ENCODE measurements at places on chromosomes 11 and 22. TPM values are rescaled to one million over a fixed set of nuclear protein-coding genes. Genes with fewer than 3 reads are reported as not detected.
A peak's percentile ranks its signal among the peaks of the same experiment; 100 is the strongest.

GRCh38 chr11:30635401-30635989 is 49.3 kb upstream of the MPPED2 start:
- H3K4me1 ChIP-seq, result no peaks in the 10 kb centered on the region
- H3K27ac ChIP-seq, result no peak overlapping the region
- no peak for DNase-seq
- no peaks in the 10 kb centered on the region for H3K36me3 ChIP-seq

GRCh38 chr11:59801981-59802638 is 8.5 kb downstream of the MRPL16 start:
- peak overlapping the region; percentile 4 for H3K27ac ChIP-seq
- H3K4me1 ChIP-seq, result no peaks in the 10 kb centered on the region
- DNase-seq, result peak; percentile 46
- H3K4me3 ChIP-seq, result no peak overlapping the region
- no peaks in the 10 kb centered on the region for H3K36me3 ChIP-seq
- no peaks in the 10 kb centered on the region for H3K27me3 ChIP-seq

DNA sequence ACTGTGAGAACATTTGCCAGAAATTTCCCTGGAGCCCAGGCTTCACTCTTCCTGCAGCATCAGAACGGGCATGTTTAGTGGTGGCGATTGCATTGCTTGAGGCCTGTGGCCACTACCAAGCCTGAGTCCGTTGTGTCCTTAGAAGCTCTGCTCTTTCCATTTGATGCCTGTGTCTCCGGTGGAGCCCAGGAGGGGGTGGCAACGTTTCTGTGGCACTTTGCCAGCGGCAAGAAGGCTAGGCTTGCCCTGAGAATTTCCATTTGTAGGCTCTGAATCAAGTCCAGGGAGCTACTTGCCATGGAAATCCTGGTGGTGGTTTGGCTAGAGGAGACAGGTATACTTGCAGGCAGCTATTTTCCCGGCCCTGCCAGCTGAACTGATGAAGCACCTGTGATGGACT is 47.1 kb downstream of the ADAMTS8 start:
- no peak overlapping the region for H3K4me3 ChIP-seq
- no peaks in the 10 kb centered on the region for H3K36me3 ChIP-seq
- no peaks in the 10 kb centered on the region for H3K4me1 ChIP-seq
- DNase-seq, result no peak
- H3K27me3 ChIP-seq, result no peaks in the 10 kb centered on the region
- no peak overlapping the region for H3K27ac ChIP-seq

DNA sequence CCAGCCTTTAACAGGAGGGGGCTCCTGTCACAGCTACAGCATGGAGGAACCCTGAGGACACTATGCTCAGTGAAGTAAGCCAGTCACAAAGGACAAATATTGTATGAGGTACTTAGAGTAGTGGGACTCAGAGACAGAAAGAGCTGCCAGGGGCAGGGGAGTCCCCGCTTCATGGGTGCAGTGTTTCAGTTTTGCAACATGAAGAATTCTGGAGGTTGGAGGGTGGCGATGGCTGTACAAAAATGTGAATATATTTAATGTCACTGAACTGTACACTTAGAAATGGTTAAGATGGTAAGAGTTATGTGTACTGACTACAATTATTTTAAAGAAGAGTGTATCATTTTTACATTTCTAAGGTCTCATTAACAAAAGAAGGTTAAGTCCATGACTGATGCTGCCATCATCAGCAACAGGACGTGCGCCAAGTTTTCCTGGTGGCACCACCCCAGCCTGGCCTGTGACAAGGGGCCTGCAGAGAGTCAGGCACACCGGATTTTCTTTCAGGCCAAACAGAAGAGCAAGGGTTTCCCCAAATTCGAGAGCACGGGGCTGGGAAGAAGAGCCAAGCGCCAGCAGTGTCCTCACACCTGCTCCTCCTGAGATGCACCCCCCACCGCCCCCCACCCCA is 22.1 kb downstream of the YPEL1 start:
- H3K27ac ChIP-seq, result no peak overlapping the region
- H3K36me3 ChIP-seq, result no peaks in the 10 kb centered on the region
- DNase-seq, result peak; percentile 32
- H3K27me3 ChIP-seq, result no peaks in the 10 kb centered on the region

DNA sequence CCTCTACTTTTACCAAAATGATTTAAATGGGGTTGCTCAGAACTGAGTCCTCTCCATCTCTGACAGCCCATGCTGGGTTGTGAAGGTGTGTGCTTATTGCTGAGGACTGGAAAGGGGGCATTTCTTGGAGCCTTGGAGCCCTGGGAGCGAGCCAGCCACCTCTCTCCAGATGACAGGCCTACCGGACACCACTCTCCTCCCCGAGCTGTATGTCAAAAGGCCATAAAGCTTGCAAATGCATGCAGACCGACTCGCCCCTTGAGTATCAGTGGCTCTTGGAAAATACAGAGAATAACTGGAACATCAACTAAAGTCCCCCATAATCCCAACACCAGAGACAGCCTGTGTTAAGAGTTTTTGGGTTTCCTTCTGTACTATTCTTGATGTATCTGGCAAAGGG is 67.9 kb upstream of the PITPNB start:
- no peak overlapping the region for H3K27ac ChIP-seq
- H3K4me3 ChIP-seq, result no peak overlapping the region
- peaks cover 23% of the 10 kb centered on the region for H3K36me3 ChIP-seq
- no peaks in the 10 kb centered on the region for H3K27me3 ChIP-seq

The IFITM10 gene
- 59.3 TPM for total RNA-seq

The SYT13 gene
- not detected for total RNA-seq

The NUDT8 gene
- total RNA-seq, result 6.9 TPM

The APOL4 gene
- 5.2 TPM for total RNA-seq

DNA sequence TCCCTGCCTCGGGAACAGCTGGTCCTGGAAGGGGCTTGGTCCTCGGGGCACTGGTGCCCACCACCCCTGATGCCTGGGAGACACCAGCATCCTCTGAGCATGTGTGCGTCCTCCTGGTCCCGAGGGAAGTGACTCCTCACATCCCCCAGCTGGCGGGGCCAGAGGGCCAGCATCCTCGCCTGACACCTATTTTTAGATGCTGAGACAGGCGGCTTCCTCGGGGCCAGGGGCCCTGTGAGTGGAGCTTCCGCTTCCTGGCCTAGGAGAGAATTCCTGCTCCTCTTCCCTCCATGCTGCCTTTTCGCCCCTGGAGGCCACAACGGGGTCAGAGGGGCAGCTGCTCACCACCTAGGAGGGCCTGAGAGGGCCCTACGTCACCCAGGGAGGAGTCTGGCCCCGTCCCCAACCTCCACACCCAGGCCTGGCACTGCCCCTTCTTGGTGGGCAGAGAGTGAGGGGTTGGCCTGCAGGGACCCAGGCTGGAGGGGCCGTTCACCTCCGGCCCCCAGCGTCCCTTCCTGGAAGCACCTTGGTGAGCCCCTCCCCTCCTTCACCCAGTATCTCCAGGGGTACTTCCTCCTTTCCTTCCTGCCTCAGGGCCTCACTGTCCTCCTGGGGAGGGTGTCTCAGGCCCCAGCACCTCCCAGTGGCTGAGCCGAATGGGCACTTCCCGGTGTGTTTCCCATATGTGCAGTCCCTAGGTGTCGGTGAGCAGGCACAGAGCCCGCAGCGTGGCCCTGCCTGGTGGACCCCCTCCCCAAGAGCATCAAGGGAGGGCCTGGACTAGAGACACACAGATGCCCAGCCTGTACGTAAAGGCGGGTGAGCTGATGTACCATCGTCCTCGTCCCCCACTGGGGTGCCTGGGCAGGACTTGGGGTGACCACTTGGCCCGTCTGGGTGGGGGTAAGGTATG is 6.1 kb downstream of the CD81 start:
- no peak overlapping the region for H3K4me3 ChIP-seq
- peak overlapping the region; percentile 16 for H3K27ac ChIP-seq
- no peaks in the 10 kb centered on the region for H3K36me3 ChIP-seq
- DNase-seq, result peak; percentile 55
- no peaks in the 10 kb centered on the region for H3K27me3 ChIP-seq

DNA sequence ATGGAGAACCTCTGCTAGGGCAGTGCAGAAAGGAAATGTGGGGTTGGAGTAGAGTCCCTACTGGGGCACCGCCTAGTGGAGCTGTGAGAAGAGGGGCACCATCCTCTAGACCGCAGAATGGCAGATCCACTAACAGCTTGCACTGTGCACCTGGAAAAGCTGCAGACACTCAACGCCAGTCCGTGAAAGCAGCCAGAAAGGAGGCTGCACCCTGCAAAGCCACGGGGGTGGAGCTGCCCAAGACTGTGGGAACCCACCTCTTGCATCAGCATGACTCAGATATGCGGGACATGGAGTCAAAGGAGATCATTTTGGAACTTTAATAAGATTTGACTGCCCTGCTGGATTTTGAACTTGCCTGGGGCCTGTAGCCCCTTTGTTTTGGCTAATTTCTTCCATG is 8.7 kb downstream of the TSKU start:
- no peak overlapping the region for H3K27ac ChIP-seq
- H3K27me3 ChIP-seq, result no peaks in the 10 kb centered on the region
- no peaks in the 10 kb centered on the region for H3K4me1 ChIP-seq
- H3K36me3 ChIP-seq, result no peaks in the 10 kb centered on the region
- H3K4me3 ChIP-seq, result no peak overlapping the region
- DNase-seq, result no peak

The JAML gene
- total RNA-seq, result 2.7 TPM

- H3K4me3 ChIP-seq, result no peak overlapping the region
- no peak overlapping the region for H3K27ac ChIP-seq
- no peaks in the 10 kb centered on the region for H3K4me1 ChIP-seq
- no peaks in the 10 kb centered on the region for H3K27me3 ChIP-seq
- H3K36me3 ChIP-seq, result no peaks in the 10 kb centered on the region
Observed at GRCh38 chr22:49044776-49045175, 782.9 kb downstream of the BRD1 start.

The CHRM1 gene
- total RNA-seq, result 0.94 TPM
